Stimulated activated CD4-positive, alpha-beta T cell treated with anti-CD3 and anti-CD28 coated beads, Interleukin-12 subunit alpha, Interleukin-12 subunit beta, amount 100 ng/mL, for 4 hours (primary cell): ENCODE measurements at places on chromosomes 5 and 9.

- DNase-seq = no peak
Measured at GRCh38 chr9:68651280-68651893, 53.7 kb upstream of the PIP5K1B start.

DNA sequence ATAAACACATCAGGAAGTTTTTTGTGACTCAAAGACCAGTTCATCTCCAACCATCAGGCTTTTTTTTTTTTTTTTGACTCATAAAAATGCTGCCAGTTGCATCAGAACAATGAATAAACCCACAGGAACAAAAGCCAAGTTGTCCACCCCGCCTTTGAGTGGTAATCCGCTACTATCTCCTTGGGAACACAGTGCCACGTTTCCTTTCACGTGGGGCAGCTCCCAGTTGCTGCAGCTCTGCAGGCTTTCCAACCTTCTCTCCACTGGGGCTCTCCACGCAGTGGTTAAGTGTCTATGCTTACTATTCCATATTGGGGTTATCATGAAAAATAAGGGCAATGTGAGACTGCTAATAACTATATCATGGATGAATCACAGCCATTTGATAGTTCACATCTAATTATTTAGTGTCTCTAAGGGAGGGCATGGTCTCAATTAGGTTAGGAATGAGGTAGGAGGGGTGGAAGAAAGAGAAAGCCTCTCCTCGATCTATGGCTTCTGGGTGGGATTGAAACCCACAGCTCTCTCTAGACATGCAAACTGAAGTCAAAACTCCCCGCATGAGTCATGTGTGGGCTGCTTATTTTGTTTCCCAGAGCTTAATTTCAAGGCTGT lies 55.8 kb upstream of the ACTBL2 start:
- DNase-seq = no peak

GRCh38 chr9:136928591-136928990 lies 15.9 kb downstream of the FBXW5 start:
- DNase-seq = no peak

- DNase-seq = no peak
Measured at GRCh38 chr9:90972057-90972456, 170.4 kb downstream of the SYK start.

DNA sequence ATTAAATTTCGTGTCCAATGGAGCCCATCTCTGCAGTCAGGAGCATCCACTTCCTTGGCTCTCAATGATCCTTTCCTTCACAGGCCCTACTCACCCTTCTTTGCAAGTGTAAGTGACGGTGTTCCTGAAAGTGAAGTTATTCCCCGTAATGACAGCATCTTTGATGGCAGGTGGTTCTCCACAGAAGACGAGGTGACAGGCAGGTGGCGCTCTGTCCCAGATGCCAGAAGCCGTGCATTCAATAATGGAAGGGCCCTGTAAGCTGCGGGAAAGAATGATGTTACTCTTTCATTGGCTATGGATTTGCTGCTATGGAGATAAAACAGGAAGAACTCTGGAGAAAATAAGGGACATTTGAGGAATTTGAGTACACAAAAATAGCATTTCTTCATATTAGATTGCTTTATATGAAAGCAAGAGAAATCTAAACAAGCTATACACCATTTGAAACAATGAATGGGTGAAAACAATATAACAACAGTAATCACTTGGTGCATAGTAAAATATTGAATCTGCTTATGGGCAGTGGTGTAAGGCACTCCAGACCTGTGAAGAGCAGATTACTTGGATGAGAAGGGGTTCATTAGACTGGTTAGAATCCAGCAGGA lies 89.9 kb upstream of the TXNDC8 start:
- DNase-seq = peak; percentile 3
